ENCODE measurements at places on chromosomes 2 and 18.
A peak's percentile ranks its signal among the peaks of the same experiment; 100 is the strongest.

GRCh38 chr18:2971741-2972552 lies 41.0 kb downstream of the LPIN2 start:
- DNase-seq, result peak; percentile 47
- H3K4me3 ChIP-seq, result peak overlapping the region; percentile 91
- no peaks in the 10 kb centered on the region for H3K27me3 ChIP-seq
- H3K36me3 ChIP-seq, result peaks cover 7% of the 10 kb centered on the region

GRCh38 chr2:236946871-236947270 lies 138.8 kb upstream of the COPS8 start:
- H3K27me3 ChIP-seq, result peaks cover 34% of the 10 kb centered on the region
- no peak overlapping the region for H3K4me3 ChIP-seq
- DNase-seq, result no peak
- H3K4me1 ChIP-seq, result peaks cover 3% of the 10 kb centered on the region
- no peaks in the 10 kb centered on the region for H3K36me3 ChIP-seq

- peak overlapping the region; percentile 55 for H3K4me3 ChIP-seq
- no peaks in the 10 kb centered on the region for H3K27me3 ChIP-seq
- H3K4me1 ChIP-seq, result no peaks in the 10 kb centered on the region
- H3K36me3 ChIP-seq, result peaks cover 5% of the 10 kb centered on the region
- no peak for DNase-seq
These were observed 171.0 kb downstream of the ZBTB7C start for GRCh38 chr18:48238206-48238605.

- no peak for DNase-seq
- no peak overlapping the region for H3K4me3 ChIP-seq
- no peaks in the 10 kb centered on the region for H3K4me1 ChIP-seq
These were observed 3.5 kb upstream of the CROCC2 start for GRCh38 chr2:240902615-240903041.

DNA sequence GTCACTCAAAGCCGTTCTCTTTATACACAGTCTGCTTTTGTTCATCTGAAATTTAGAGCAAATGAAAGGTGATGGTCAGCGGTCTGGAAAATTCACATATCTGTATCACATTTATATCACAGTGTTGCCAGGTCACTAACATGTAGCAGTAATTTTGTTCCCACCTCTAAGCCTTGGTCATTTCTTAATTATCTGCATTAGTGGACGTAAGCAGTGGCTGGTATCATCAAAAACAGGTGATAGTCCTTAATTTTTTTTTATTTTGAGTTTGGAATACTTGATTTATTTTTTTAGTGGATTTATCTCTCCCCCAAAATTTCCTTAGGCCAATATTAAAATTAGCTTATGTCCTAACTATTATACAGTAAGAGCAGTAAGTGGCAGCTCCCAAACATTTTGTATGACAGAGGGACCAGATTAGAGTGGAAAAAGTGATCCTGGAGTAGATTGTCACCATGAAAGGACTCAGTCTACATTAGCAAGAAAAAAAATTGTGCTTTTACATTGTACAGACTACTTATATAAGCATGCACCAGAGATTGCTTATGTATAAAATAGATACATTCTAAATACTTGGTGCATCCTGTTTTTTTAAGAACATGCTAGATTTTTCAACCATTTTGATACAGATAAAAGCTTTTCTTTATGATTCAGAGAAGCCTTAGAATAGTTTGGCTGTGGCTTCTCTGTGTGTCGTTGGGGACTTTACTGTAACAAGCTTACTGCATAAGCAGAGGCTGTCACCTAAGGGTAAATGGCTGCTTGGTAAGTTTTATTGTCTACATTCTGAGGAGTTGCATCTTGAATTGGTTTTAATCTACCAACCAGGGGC lies 65.0 kb downstream of the MAPRE2 start:
- no peak for DNase-seq
- no peaks in the 10 kb centered on the region for H3K27me3 ChIP-seq
- H3K4me1 ChIP-seq, result peaks cover 36% of the 10 kb centered on the region
- peaks cover 2% of the 10 kb centered on the region for H3K36me3 ChIP-seq
- H3K4me3 ChIP-seq, result no peak overlapping the region
- H3K27ac ChIP-seq, result peak overlapping the region; percentile 42

DNA sequence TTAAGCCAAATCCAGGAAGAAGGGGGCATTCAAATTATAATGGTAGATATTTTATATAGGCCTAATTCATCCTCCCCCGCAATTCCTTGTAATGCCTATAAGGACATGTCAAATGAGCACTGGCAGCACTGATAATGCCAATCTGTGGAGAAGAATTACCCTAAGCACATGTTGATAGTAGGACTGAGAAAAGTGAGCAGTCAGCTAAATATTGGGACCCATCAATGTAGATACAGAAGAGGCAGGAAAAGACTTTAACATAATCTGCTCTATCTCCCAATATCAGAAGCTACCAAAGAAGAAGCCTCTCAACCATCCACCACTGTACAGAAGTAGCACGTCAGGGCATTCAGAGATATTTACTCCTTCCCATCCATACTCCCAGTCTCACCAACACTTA lies 101.3 kb upstream of the REG3A start:
- H3K27ac ChIP-seq, result no peak overlapping the region
- H3K27me3 ChIP-seq, result no peaks in the 10 kb centered on the region
- no peaks in the 10 kb centered on the region for H3K4me1 ChIP-seq
- H3K4me3 ChIP-seq, result no peak overlapping the region

GRCh38 chr2:179129574-179130238 lies 79.8 kb upstream of the CCDC141 start:
- H3K4me1 ChIP-seq, result peaks cover 2% of the 10 kb centered on the region
- H3K36me3 ChIP-seq, result no peaks in the 10 kb centered on the region
- H3K27me3 ChIP-seq, result no peaks in the 10 kb centered on the region
- H3K27ac ChIP-seq, result no peak overlapping the region
- no peak overlapping the region for H3K4me3 ChIP-seq

GRCh38 chr2:210003359-210003758 lies 921 bp downstream of the RPE start:
- no peak for DNase-seq
- H3K27me3 ChIP-seq, result no peaks in the 10 kb centered on the region

DNA sequence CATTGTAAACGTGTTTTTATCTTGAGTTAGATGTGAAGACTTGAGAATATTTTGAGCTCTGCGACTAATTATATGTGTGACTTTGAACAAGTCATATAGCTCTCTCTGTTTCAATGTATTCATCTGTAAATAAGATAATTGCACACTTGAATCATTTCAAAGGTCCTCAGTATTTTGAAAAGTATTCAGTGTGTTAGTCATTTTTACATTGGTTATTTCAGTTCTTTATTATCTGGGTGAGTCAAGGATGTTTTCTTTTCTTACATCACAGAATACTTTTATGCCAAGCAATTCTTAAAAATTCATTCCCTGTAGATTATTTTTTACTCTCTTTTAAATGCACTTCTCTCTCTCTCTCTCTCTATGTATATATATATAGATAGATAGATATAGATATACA lies 1098.0 kb upstream of the ZEB2 start:
- no peaks in the 10 kb centered on the region for H3K36me3 ChIP-seq
- H3K27me3 ChIP-seq, result no peaks in the 10 kb centered on the region
- no peak overlapping the region for H3K27ac ChIP-seq
- DNase-seq, result no peak
- H3K4me1 ChIP-seq, result no peaks in the 10 kb centered on the region

GRCh38 chr18:33440060-33441043 lies at the start of gene CCDC178:
Gene CCDC178, minus strand, starts transcription at chr18:33440721. Its CDS starts 28,633 bp downstream, at chr18:33412088.
- peaks cover 7% of the 10 kb centered on the region for H3K27me3 ChIP-seq
- no peaks in the 10 kb centered on the region for H3K4me1 ChIP-seq
- DNase-seq, result no peak
- no peak within 1 kb of the TSS for H3K27ac ChIP-seq
- H3K4me3 ChIP-seq, result no peak within 1 kb of the TSS

- no peak for DNase-seq
- H3K4me3 ChIP-seq, result no peak overlapping the region
- peaks cover 8% of the 10 kb centered on the region for H3K27me3 ChIP-seq
- H3K27ac ChIP-seq, result no peak overlapping the region
These were observed 121.8 kb downstream of the TGFA start for GRCh38 chr2:70431716-70432347.

DNA sequence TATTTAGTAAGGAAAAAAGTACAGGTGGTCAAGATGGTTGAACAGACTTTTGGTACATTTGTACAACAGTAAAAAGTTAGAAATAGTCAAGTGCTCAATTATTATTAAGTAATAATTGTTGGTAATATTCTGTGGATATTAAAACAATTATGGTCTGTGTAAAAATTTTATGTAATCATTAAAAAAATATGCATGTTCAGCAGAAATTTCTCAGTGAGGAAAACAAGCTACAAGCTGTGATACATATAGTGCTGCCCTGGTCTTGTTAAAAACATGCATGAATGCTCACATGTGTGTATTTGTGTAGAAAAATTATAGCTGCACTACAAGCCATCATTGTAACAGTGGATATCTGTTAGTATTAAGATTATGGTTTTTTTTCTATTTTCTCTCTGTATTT lies 13.0 kb downstream of the KCNH7 start:
- no peaks in the 10 kb centered on the region for H3K27me3 ChIP-seq
- H3K4me1 ChIP-seq, result no peaks in the 10 kb centered on the region
- no peak overlapping the region for H3K27ac ChIP-seq
- H3K4me3 ChIP-seq, result no peak overlapping the region
- no peak for DNase-seq

- no peak overlapping the region for H3K27ac ChIP-seq
- H3K27me3 ChIP-seq, result peaks cover 38% of the 10 kb centered on the region
- no peak overlapping the region for H3K4me3 ChIP-seq
- no peaks in the 10 kb centered on the region for H3K4me1 ChIP-seq
These were observed 44.5 kb upstream of the SERPINB2 start for GRCh38 chr18:63843008-63843407.

GRCh38 chr2:31381601-31382000 lies 32.9 kb downstream of the XDH start:
- H3K27me3 ChIP-seq, result peaks cover 6% of the 10 kb centered on the region
- no peaks in the 10 kb centered on the region for H3K36me3 ChIP-seq
- no peak overlapping the region for H3K4me3 ChIP-seq
- DNase-seq, result no peak
- H3K4me1 ChIP-seq, result no peaks in the 10 kb centered on the region
- no peak overlapping the region for H3K27ac ChIP-seq

DNA sequence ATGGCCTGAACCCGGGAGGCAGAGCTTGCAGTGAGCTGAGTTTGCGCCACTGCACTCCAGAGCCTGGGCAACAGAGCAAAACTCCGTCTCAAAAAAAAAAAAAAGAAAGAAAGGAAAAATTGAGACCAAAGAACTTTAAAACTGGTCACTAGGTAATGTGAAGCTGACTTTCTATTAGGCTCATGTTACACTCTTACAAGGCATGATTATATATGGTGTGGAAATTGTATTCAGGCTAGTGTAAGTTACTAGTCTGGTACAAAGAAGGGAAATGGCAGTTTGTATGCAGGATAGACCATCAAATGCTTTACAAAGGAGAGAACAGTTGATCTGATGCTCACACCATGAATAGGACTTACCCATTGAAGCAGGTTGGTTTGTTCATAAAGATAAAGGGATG lies 35.4 kb upstream of the ARMC9 start:
- H3K4me3 ChIP-seq, result no peak overlapping the region
- H3K27ac ChIP-seq, result no peak overlapping the region
- H3K27me3 ChIP-seq, result no peaks in the 10 kb centered on the region
- H3K36me3 ChIP-seq, result peaks cover 13% of the 10 kb centered on the region

DNA sequence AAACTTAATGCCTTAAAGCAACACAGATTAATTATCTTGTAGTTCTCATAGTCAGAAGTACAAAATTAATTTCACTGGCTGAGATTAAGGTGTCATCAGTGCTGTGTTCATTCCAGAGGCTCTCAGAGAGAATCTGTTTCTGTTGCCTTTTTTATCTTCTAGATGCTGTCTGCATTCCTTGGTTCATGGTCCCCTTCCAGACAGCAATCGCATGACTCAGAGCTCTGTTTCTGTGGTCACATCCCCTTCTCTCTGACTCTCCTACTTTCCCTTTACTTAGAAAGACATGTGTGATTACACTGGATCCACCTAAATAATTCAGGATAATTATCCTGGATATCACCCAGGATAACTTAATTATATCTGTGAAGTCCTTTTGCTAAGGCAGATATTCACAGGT lies 148.6 kb downstream of the MAIP1 start:
- H3K36me3 ChIP-seq, result no peaks in the 10 kb centered on the region
- H3K27me3 ChIP-seq, result peaks cover 24% of the 10 kb centered on the region
- peaks cover 2% of the 10 kb centered on the region for H3K4me1 ChIP-seq
- H3K4me3 ChIP-seq, result no peak overlapping the region
- DNase-seq, result no peak

- H3K4me1 ChIP-seq, result no peaks in the 10 kb centered on the region
- H3K27ac ChIP-seq, result no peak overlapping the region
- peaks cover 15% of the 10 kb centered on the region for H3K27me3 ChIP-seq
- no peak for DNase-seq
These were observed 108.9 kb upstream of the DAPL1 start for GRCh38 chr2:158686210-158686691.

DNA sequence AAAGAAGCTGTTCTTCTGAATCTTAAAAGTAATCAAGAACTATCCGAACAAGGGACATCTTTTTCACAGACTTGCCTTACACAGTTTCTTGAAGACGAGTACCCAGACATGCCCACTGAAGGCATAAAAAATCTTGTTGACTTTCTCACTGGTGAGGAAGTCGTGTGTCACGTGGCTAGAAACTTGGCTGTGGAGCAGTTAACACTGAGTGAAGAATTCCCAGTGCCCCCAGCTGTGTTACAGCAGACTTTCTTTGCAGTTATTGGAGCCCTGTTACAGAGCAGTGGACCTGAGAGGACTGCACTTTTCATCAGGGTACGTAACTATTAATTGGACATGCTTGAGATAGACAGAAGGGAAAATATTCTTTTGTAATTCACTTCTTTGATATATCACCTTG lies 2.4 kb downstream of the MRPL44 start:
- H3K27ac ChIP-seq, result no peak overlapping the region
- peaks cover 39% of the 10 kb centered on the region for H3K4me1 ChIP-seq
- H3K27me3 ChIP-seq, result no peaks in the 10 kb centered on the region
- no peaks in the 10 kb centered on the region for H3K36me3 ChIP-seq

- no peaks in the 10 kb centered on the region for H3K36me3 ChIP-seq
- peaks cover 3% of the 10 kb centered on the region for H3K4me1 ChIP-seq
- no peak overlapping the region for H3K4me3 ChIP-seq
These were observed 47.6 kb upstream of the STON1 start for GRCh38 chr2:48482313-48482712.

DNA sequence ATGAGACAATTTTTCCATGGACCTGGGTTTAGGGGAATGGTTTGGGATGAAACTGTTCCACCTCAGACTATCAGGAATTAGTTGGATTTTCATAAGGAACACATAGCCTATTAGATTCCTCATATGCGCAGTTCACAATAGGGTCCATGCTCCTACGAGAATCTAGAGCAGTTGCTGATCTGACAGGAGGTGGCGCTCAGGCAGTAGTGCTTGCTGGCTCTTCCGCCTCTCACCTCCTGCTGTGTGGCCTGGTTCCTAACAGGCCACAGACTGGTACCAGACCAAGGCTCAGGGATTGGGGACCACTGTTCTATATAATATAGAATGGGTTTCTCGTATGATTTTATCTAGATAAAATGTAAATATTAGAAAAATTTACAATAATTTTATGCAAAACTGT lies 338.7 kb downstream of the CPS1 start:
- no peaks in the 10 kb centered on the region for H3K27me3 ChIP-seq
- DNase-seq, result no peak
- H3K4me1 ChIP-seq, result no peaks in the 10 kb centered on the region
- H3K27ac ChIP-seq, result no peak overlapping the region
- H3K4me3 ChIP-seq, result no peak overlapping the region
